ENCODE measurements at places on chromosomes 5 and 9.
A peak's percentile ranks its signal among the peaks of the same experiment; 100 is the strongest.

GRCh38 chr9:126228781-126229444 is 97.7 kb upstream of the MVB12B start:
- DNase-seq = peak; percentile 77

GRCh38 chr9:15307523-15307841 is 466 bp upstream of the TTC39B start:
- no peak for DNase-seq

DNA sequence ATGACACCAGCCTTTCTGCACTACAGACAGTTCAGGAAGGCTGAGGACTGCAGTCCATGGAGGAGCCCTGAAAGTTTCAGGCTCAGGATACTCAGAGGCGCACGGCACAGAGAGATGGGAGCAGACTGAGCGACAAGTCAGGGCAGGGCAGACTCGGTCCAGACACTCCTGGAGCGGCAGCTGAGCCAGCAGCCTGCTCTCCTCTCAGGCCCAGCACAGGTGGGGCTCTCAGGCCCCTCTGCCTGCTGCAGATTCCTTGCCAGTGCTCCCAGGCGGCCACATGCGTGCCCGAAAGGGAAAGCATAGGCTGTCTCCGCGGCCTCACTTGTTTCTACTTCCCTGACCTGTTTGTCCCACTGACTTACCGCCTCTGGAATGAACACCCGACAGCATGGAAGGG is 228.3 kb downstream of the IRX2 start:
- DNase-seq = peak; percentile 16

- DNase-seq = no peak
Observed at GRCh38 chr9:127812936-127813675, 10.4 kb downstream of the FPGS start.

DNA sequence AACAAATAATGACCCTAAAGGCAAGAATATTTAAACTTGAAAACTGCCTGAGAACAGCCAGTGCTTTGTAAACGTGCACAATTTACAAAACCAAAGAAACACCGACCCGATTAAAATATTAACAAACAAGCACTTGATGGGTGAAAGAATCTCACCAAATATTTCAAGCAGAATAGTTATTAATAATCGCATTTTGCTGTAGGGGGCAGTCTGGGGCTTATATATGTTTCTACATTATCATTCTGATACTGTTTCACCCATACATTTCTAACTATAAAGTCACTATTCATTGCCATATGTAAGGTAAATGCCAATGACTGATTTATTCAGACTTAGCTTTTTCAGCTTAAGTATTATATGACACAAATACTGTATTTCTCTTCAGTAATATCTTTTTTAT is 37.7 kb downstream of the UBAP2 start:
- no peak for DNase-seq

All from left lobe of liver (tissue), 2 donors.